Adipocyte (in vitro differentiated cells): ENCODE measurements at places on chromosomes 2 and 18.

DNA sequence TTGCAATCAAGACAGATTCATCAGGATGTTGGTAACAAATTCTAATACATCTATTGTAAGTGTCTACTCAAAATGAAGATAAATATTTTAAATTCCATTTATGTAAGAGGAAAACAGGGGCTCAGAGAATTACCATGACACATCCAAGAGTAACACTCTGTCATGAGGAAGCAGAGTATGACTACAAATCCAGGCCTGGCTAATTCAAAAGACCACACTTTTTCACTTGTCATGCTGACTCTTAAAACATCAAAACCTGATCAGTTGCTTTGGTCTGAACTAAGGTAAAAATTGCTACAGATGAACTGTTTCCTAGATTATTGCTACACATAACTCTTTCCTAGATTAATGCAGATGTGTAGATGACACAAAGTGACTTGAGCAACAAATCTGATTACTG lies 880.6 kb downstream of the TSN start:
- no peak for DNase-seq

GRCh38 chr2:25226827-25227226 lies 58.4 kb upstream of the POMC start:
- no peak for DNase-seq

- peak; percentile 96 for DNase-seq
These were observed 89.2 kb downstream of the NFATC1 start for GRCh38 chr18:79484661-79485621.

DNA sequence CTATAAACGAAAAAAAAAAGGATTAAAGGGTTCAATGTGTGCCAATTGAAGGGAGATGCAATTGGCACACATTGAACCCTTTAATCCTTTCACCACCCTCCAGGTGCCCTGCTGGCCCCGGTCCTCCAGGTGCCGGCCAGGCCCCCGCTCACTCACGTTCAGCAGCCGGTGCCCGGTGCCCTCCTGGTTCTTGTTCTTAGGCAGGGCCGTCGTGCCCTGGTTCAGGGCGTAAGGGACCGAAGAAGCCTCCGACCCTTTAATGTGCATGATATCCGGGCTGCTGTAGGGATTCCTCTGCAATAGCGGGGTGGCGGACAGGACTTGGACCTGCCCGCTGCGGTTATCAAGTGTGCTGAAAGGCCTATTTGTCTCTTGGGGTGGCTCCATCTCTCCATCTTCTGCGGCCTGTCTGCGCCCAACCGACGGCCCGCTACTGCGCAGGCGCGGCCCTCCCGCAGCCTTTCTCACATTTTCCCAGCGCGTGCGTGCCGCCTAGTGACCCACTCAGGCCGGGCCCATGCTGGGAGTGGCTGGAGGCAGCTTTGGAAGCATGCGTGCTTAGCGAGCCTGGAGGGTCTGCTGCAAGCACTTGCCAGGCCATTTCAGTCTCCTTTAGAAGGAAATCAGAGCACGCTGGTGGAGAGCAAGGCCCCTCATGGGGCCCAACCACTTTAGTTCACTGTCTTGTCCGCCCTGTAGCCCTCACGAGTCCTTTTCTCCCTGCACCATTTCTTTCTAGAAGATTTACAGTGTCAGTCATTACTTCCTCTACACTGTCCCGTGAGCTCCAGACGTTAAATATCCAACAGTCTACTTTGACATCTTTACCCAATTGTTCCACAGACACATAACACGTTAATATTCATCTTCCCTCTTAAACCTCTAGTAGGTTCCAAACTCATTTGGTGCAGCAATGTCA lies 24.3 kb downstream of the TMEM237 start:
- peak; percentile 52 for DNase-seq

- DNase-seq = peak; percentile 59
These were observed 35.0 kb upstream of the IL1R2 start for GRCh38 chr2:101956465-101957438.

DNA sequence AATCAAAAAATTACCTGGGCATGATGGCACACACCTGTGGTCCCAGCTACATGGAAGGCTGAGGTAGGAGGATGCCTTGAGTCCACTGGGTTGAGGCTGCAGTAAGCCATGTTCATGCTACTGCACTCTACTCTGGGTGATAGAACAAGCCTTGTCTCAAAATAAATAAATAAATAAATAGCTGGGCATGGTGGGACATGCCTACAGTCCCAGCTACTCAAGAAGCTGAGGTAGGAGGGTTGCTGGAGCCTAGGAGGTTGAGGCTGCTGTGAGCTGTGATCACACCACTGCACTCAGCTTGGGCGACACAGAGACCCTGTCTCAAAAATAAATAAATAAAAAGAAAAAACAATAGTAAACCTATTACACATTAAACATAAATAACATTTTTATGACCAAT lies 3.0 kb downstream of the AP1S3 start:
- no peak for DNase-seq

GRCh38 chr2:69241093-69241492 lies 145.9 kb downstream of the GFPT1 start:
- no peak for DNase-seq

- DNase-seq = no peak
These were observed 5.3 kb upstream of the ORC2 start for GRCh38 chr2:200968735-200969134.

DNA sequence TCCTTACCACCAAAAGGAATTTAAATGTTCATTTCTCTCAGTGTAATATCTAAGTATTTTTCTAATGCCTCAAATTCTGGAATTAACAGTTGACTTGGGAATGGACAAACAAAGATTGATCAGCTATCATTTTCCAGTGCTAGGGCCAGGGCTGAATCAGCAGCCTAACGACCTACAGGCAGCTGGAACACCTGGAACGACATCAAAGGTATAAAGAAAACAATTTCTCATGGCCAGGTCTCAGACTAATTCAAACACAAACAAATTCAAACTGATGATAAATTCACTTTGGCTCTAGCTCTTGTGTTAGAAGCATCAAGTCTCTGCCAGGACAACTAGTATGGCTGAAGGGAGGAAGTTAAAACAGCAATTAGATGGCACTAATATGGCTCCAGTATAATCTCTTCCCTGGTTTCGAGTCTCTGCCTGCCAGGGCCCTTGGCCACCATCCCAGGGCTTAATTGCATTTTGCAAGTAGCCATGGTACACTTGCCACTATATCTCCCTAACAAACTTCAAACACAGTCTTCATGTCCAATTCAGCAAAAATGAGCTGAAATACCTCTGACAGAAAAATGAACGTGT lies 70.2 kb upstream of the FSHR start:
- DNase-seq = no peak
